Upper lobe of left lung (tissue), 6 donors: ENCODE measurements at places on chromosomes 2 and 18.

DNA sequence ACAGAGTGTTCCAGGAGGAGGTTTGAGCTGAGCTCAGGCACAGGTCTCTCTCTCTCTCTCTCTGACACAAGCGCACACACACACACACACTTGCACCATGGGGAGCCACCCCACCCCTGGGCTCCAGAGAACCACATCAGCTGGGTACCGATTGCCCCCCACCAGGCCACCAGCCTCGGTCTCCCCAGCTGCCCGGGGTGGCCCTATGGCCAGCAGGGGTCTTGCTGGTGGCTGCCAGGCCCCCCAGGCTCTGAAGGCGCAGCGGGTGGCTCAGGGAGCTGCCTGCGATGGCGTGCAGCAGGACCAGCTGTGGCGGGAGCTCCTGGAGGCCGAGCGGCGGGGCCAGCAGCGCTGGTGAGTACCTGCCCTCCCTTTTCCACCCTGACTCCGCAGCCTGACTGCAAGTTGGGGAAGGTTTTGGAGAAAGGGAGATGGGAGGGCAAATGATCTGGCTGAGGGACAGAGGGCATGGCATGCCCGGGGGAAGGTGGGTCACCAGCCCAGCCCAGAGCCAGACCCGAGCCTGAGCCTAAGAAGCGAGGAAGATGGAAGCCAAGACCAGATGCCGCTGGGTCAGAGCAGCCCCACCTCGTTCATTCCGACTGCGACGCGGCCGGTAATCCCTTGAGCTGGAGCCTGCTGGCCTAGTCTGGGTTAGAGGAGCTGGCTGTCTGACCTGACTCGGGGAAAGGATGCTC lies 21.9 kb upstream of the SLC66A3 start:
- peaks cover 3% of the 10 kb centered on the region for H3K27me3 ChIP-seq
- H3K4me3 ChIP-seq, result peak overlapping the region; percentile 9
- peak overlapping the region; percentile 63 for H3K27ac ChIP-seq
- no peaks in the 10 kb centered on the region for H3K36me3 ChIP-seq
- peaks cover 13% of the 10 kb centered on the region for H3K4me1 ChIP-seq

GRCh38 chr2:66494708-66495107 lies 59.8 kb downstream of the MEIS1 start:
- H3K4me1 ChIP-seq, result peaks cover 71% of the 10 kb centered on the region
- DNase-seq, result peak; percentile 68
- no peaks in the 10 kb centered on the region for H3K27me3 ChIP-seq
- H3K4me3 ChIP-seq, result no peak overlapping the region
- H3K36me3 ChIP-seq, result no peaks in the 10 kb centered on the region

GRCh38 chr2:150620416-150620815 lies 132.9 kb upstream of the RND3 start:
- H3K27ac ChIP-seq, result no peak overlapping the region
- H3K4me1 ChIP-seq, result no peaks in the 10 kb centered on the region
- no peak for DNase-seq
- no peaks in the 10 kb centered on the region for H3K36me3 ChIP-seq

DNA sequence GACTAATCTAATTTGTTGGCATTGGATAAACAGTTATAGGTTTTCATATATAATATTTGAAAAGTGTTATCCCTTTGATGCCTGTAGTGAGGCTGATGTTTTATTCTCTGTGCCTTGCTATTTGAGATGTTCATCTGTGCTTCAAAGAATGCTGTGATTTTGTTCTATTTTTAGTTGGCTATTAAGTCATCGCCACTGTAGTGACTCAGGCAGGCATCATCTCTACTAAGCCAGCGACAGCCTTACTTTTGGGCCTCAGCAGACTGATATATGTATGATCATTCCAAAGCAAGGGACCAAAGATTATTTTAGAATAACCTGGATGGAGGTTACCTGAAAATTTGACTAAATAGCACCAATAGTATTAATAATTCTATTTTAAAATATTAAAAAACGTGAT lies 1674.5 kb upstream of the NXPH2 start:
- H3K4me3 ChIP-seq, result no peak overlapping the region
- DNase-seq, result no peak
- H3K36me3 ChIP-seq, result no peaks in the 10 kb centered on the region
- no peak overlapping the region for H3K27ac ChIP-seq

DNA sequence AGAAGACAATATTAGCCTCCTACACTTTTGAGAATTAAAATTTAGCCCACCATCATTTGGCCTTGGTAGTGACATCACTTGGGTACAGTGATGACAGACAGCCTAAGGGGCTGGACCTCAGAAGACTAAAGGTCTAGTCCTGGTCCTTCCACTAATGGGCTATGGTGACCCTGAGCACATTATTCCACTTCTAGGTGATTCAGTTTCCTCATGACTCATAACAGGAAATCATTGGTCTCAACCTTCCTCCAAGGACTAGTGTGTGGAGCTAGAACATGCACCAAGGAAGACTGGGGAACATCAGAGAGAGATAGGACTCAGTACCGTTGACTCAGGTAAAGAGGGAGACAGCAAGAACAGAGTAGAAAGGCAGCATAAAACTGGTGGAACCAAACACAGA lies 64.0 kb downstream of the TFCP2L1 start:
- no peaks in the 10 kb centered on the region for H3K27me3 ChIP-seq
- H3K4me3 ChIP-seq, result no peak overlapping the region
- H3K4me1 ChIP-seq, result no peaks in the 10 kb centered on the region
- no peak overlapping the region for H3K27ac ChIP-seq

- no peak overlapping the region for H3K27ac ChIP-seq
- H3K36me3 ChIP-seq, result no peaks in the 10 kb centered on the region
- no peak overlapping the region for H3K4me3 ChIP-seq
Observed at GRCh38 chr2:11602563-11603204, 67.3 kb downstream of the NTSR2 start.

- peak; percentile 29 for DNase-seq
- H3K27me3 ChIP-seq, result no peaks in the 10 kb centered on the region
- H3K4me3 ChIP-seq, result peak overlapping the region; percentile 69
- peak overlapping the region; percentile 96 for H3K27ac ChIP-seq
- H3K36me3 ChIP-seq, result peaks cover 3% of the 10 kb centered on the region
- H3K4me1 ChIP-seq, result peaks cover 48% of the 10 kb centered on the region
Observed at GRCh38 chr2:61177727-61178549, 15.9 kb downstream of the C2orf74 start.

DNA sequence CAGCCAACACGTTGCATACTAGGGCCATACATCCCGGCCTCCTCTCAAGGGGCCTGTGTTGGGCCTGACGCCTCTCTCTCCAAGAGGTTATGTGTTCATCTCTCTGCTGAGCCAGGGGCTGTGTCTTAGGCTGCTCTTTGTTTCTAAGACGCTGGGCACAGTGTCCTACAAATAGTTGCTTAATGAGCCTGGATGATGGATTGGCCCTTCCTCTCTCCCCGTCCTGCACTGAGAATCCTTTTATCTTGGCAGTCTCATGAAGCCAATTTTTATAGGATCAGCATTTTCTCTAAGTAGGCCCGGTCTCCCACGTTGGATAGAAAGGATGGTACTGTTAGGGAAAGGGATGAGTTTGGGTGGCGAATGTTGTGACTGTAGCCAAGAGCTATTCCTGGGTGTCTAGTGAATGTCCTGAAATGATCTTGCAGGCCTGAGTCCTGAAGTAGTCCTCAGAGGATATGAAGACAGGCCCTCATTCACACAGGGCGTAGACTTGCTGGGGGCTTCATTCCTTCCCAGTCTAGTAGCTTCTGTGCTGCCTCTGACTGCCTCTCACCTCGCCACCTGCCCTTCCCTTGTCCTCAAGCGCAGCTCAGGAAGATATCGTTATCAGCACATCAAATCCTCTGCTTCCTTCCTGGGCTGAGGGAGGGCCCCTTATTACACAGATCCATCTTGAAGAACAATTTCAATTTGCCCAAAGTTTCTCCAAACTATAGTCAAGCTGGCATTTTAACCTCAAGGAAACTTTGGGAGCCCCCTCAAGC lies 8.8 kb downstream of the LBH start:
- no peak for DNase-seq
- H3K4me3 ChIP-seq, result peak overlapping the region; percentile 13
- peak overlapping the region; percentile 54 for H3K27ac ChIP-seq
- H3K27me3 ChIP-seq, result no peaks in the 10 kb centered on the region

GRCh38 chr18:66495844-66496243 lies 108.0 kb downstream of the CDH19 start:
- no peaks in the 10 kb centered on the region for H3K27me3 ChIP-seq
- H3K4me1 ChIP-seq, result no peaks in the 10 kb centered on the region
- H3K27ac ChIP-seq, result no peak overlapping the region
- no peaks in the 10 kb centered on the region for H3K36me3 ChIP-seq
- H3K4me3 ChIP-seq, result no peak overlapping the region
- DNase-seq, result no peak

DNA sequence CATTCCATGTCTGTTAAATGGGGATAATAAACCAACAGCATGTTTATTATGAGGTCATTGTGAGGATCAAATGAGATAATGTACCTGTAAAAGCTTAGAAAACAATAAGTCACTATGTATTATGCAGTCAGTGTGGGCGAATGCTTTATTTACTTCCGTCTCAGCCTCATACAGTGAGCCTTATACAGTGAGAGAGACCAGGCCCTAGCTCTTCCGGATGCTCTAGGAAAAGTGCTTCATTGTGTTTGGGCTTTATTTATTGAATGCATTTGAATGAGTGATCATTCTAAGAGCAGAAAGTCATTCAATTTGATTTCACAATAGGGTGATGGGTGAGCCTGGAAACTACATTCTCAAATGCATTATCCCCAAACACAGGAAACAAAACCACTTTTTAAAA lies 603.9 kb upstream of the FANCL start:
- no peaks in the 10 kb centered on the region for H3K36me3 ChIP-seq
- no peak overlapping the region for H3K27ac ChIP-seq
- no peaks in the 10 kb centered on the region for H3K4me1 ChIP-seq
- DNase-seq, result no peak
- no peaks in the 10 kb centered on the region for H3K27me3 ChIP-seq
